ENCODE measurements at places on chromosomes 7 and 10.

- no peak for DNase-seq
Measured at GRCh38 chr7:131462059-131462458, 94.4 kb downstream of the PODXL start.

DNA sequence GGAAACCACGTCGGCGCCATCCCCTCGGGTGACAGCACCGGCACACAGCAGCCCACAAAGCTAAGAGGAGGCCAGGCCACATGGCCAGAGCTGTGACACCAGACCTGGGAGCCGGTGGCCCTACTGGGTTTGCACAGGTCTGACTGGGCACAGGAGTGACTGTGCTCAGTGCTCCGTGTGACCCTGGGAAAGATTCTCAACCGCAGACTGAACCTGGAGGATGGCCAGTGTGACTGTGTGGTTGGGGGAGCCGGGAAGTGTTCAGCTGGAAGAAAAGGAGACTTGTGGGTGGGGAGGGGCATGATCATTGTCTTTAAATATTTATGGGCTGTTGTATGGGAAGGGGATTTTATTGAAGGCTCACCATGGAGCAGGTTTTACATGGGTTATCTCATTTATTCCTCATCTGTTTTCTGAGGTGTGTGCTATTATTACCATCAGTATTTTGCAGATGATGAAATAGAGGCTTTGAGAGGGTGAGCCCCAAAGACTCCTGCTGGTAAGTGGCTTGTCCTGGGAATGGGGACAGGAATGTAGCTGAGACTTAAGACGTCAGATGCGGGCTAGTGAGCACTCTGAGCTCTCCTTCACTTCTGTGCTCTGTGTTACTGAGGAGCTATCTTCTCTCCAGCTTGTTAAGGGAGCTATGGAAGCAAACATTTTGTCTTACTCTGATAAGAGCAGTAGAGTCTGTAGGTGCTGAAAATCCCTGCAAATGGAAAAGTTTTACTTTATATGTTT, 127.5 kb downstream of the TMEM178B start:
- no peak for DNase-seq

DNA sequence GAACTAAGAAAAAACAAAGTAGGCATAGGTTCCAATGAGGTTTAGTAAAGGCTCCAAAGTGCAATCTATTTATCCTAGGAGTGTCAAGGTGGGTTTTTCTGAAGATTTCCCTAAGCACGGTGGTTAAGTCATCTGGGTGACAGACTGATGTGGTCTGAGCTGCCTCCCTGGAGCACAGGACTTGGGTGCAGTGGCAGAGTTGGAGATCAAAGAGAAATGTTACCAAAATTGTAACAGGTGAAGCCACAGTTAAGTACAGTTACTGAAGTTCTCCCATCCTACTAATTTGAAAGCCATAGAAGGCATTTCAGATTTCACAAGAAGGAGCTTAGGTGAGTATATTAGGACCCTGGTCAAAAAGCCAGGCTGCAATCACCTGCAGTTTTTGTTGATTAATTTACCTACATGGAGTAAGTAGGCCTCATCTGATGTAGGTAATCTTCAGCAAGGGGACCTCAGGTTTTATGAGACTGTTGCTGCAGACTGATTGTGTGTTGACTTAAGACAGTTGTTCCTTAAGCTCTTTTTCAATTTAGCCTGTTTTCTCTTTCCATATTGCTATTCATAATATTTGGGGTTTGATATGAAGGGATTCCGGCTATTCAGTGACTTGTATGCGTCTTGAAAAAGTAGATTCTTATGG, 3.0 kb downstream of the DLX6 start:
- no peak for DNase-seq

DNA sequence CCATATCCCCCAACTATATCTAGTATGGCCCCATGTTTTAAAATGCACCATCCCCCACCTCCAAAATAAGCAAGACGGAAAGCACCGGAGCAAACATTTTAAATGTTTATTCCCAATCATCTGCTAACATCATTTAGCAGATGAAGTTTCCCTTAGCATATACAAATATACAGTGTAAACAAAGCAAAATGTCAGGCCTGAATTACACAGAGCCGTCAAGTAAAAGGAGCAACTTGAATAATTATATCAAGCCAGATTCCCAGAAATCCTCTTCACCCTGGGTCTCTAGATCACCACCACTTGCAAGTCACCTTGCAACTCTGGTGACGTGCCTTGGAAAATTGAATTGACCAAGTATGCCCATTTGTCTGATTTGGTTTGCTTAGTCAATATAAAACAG, 91.6 kb upstream of the COL1A2 start:
- DNase-seq: no peak

DNA sequence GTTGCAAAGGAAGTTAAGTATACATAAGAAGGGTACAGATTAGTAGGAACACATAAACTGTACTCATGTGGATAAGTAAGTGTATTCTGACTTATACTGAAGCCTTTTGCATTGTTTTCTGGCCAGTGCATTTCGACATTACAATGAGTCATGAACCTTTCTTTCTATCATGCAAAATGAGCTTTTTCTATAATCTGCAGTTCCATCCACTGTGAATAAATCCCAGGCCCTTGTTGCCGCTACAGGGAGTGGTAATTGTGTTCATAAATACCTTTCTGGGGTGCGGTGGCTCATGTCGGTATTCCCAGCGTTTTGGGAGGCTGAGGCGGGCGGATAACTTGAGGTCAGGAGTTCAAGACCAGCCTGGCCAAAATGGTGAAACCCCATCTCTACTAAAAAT, 858.3 kb downstream of the GRM8 start:
- no peak for DNase-seq

DNA sequence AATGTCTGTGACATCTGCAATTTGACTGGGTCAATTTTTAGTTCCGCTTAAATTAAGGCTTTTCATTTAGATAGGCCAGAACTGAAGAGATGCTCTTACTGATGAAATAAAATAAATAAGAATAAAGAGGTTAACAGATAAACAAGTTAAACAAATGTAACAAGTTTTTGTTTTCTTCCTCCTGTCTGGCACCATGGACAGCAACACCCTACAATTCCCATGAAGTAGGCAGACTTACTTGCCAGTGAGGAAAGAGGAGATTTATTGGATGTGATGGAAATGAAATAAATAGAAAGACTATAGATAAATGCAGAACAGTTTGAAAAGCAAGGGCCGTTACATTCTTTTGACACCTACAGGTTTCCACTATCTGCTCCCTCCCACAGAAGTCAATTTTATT, 118.5 kb downstream of the AMPH start:
- no peak for DNase-seq

DNA sequence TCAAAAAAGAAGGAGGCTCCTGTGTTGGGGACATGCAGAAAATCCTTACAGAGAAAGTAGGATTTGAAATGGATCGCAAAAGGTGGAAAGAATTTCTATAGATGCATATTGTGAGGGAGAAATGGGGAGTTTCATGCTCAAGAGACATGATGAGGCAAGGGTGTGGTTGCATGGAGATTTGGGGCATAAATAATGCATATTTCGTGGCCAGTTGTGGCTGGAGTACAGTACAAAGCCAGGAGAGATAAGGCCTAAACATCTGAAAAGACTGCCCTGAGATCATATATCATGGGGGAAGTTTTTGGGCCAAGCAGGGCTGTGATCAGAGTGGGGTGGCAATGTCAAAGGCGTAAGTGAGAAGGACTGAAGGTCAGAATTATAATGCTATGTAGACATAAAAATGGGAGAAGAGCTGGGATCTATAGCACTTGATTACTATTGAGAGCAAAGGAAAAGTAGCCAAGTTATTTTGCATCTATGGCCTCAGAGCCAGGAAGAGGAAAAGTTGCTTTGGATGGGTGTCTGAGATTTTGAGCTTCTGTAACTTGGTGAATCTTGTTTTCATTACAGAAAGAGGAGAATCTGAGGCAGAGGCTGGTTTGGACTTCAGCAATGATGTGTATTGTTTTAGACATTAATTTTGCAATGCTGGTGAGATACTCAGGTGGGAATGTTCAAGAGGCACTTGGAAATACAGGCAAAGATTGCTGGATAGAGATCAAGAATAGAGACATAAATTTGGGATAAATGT, 166.6 kb downstream of the INHBA start:
- DNase-seq: no peak

GRCh38 chr7:40350100-40350499, 215.3 kb downstream of the SUGCT start:
- DNase-seq: no peak

Data from stimulated activated CD8-positive, alpha-beta memory T cell treated with anti-CD3 and anti-CD28 coated beads, Interleukin-4, amount 100 ng/mL, for 1 hour (primary cell).